ENCODE measurements at places on chromosomes 6 and 20.
A peak's percentile ranks its signal among the peaks of the same experiment; 100 is the strongest.

- no peak for DNase-seq
These were observed 920 bp upstream of the RNF5 start for GRCh38 chr6:32177183-32177787.

DNA sequence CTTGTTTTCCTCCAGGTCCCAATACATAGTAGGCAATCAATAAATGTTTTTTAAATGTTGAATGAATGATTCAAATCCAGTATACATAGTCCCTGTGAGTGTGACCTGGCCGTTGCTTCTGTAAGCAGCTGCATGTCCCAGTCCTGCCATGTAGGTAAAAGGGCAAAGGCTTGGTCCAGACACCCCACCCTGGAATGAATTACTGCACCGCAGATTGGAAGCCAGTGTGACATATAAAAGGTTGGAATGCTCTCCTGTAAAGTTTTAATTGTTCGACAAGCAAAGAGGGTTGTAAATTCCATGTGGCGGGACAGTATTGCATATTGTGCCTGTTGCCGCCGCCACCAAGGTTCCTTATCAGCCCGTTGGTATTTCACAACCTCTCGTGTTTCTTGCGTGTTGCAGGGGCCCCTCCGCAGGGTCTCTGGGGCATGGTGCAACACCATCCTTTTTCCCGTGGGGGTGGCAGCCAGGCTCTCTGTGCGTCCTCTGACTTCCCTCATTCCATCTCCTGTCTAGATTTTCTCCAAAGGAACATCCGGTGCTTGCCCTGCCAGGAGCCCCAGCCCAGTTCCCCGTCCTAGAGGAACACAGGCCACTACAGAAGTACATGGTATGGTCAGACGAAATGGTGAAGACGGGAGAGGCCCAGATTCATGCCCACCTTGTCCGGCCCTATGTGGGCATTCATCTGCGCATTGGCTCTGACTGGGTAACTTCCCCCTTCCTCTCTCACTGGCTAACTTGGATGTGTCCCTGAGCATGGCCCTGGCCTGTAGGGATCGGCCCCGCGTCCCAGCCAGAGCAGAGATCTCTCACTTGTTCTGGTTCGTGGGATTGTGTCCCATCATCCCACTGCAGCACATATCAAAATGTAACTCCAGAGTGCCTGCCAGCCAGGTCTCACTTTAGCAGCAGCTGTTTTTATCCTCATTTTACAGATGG lies 20.3 kb downstream of the POFUT1 start:
- DNase-seq = no peak

DNA sequence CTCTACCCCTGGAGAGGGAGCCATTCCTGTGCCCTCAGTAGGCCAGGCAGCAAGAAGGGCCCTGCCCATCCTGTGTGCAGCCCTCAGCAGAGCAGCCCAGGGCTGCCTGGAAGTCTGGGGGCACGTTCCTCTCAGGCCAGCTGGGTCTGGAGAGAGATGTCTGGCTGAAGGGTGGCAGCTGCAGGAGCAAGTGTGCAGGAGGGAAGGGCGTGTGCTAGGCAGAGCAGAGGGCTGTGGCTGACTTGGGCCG lies 62.7 kb downstream of the NOL4L start:
- DNase-seq = no peak

DNA sequence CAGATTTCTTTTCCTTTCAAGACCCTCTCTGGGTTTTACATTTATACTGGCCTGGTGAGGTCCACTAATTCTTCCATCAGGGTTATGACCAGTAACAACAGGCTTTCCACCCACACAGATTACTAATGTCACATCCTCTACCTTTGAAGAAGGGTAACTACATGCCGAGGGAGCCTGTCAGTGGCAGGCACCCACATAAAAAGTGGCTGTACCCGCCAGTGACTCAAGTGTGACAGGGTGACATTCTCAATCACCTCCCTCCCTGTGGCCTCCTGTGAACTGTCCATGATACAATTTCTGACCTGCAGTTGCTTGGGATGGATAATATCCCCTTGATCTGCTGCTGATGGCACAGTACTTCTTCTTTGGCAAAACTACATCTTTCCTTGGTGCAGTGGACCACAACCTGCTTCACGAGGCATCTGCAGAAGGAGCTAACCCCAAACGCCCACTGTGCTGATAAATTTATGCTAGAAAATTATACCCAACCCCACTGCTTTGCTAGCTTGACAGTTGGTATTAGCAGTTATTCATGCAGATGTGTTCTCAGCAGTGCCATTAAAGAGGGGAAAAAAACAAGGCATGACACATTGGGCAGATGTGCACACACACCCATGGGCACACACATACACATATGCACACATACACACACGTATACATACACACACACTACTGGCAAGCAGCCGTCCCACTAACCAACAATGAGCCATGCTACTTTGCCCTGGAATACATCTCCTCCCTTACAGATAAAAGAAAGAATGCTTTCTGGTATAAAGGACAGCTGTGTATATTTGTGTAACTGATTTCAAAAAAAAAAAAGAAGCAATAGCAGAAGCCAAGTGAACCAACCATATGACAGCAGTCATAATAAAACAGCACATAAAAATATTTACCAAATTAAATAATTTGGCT lies 20.8 kb downstream of the GFOD1 start:
- no peak for DNase-seq

- peak; percentile 48 for DNase-seq
These were observed 87.8 kb downstream of the GMDS start for GRCh38 chr6:2157441-2158127.

- DNase-seq = no peak
These were observed 929 bp downstream of the CDH22 start for GRCh38 chr20:46307139-46307998.

GRCh38 chr20:39036851-39037250 lies 74.7 kb downstream of the DHX35 start:
- DNase-seq = no peak

GRCh38 chr6:136236466-136237293 lies 13.4 kb downstream of the MTFR2 start:
- no peak for DNase-seq

DNA sequence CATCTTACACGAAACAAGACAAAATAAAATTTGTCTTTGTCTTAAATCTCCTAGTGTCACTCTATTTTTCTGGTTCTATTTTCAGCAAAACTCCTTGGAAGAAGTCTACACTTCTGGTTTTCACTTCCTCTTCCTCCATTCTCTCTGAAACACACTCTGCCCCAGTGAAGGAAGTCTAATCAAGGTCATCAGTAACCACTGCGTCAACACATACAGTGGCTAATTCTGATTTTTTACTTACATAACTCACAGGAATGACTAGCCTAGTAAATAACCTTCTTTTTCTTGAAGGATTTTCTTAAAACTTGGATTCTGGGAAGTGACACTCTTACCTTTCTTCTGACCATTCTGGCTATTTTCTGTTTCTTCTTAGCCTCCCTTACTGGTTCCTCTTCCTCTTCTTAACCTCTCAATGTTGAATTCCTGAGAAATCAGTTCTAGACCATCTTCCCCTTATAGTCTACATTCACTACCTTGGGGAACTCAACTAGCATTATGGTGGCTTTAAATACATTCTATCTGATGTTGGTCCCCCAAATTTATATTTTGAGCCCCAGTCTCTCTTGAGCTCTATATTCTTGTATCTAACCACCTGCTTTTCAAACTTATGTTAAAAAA lies 37.5 kb downstream of the AIG1 start:
- no peak for DNase-seq

GRCh38 chr20:922781-923180 lies 6.6 kb upstream of the ANGPT4 start:
- DNase-seq = no peak

GRCh38 chr6:145143379-145143778 lies 591.9 kb downstream of the EPM2A start:
- no peak for DNase-seq

GRCh38 chr6:31898383-31899011 lies 999 bp upstream of the EHMT2 start:
- DNase-seq = no peak

GRCh38 chr6:35388030-35388429 lies 45.7 kb downstream of the PPARD start:
- DNase-seq = no peak

- no peak for DNase-seq
These were observed 53.3 kb upstream of the EYA4 start for GRCh38 chr6:133187657-133188453.

DNA sequence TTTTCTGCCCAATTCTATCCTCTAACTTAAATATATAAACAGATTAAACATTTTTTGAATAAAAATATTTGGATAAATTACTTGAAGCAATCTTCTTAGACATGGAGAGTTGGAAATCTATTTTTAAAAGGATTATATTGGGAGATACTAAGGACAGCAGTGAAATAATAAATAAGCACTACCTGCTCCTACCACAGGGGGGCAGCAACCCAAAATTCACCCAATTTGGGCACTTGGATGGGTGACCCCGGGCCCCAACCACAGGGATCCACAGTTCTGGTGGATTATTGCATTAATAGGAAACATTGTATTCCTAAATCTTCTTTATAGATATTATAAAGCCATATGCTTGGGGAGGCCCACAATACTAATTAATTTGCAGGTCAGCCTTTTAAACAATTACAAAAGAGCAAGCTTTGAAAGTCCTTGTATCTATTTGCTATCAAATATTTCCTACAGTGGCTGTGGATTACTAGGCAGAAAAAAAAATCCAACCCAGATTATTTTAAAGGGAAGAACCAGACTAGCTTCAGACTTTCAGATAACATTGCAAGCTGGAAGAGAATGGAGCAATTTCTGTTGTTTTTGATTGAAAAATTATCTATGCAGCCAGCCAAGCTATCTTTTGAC lies 66.4 kb upstream of the PDE10A start:
- DNase-seq = no peak

GRCh38 chr6:108750801-108751200 lies 97.4 kb upstream of the ARMC2 start:
- no peak for DNase-seq

DNA sequence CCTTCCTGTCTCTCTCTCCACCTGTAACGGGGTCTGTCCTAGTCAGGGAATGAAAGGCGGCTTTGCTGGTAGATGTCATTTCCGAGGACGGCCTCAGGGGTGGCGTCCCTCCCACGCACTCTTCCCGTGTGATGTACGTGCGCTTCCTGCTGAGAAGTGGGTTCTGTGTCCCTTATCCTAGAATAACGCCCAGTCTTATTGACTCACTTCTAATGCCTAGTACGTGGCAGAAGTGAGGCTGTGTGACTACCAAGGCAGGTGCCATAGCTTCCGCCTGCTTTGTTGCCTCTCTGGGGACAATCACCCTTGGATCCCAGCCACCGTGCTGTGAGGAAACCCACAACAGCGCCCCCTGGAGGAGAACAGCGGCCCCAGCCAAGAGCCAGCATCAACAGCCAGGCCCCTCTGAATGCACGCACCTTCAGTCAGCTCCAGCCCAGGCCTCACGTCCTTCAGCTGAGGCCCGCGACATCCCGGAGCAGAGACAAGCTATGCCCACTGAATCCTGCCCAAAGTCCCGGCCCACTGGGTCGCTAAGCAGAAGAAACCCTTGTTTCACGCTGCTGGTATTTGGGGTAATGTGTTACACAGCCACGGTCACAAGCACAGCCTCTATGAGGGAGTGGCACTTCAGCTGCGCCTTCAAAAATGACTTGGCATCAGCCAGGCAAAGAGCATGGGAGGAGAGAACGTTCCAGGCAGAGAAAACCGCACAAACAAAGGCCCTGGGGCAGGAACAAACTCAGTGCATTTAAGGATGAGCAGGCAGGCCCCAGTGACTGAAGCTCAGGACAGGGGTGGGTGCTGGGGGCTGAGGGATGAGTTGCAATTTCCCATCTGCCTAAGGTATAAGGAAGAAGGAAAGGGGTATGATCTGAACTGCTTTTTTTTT lies 224.2 kb downstream of the NFATC2 start:
- DNase-seq = no peak

GRCh38 chr20:61500791-61501321 lies 248.8 kb downstream of the CDH4 start:
- DNase-seq = no peak

- no peak for DNase-seq
These were observed 274.5 kb upstream of the NRSN1 start for GRCh38 chr6:23851522-23851921.

GRCh38 chr20:33251496-33251895 lies 15.7 kb downstream of the BPIFA1 start:
- DNase-seq = no peak

- no peak for DNase-seq
These were observed 22.2 kb downstream of the CARMIL1 start for GRCh38 chr6:25301362-25301761.

GRCh38 chr6:14058735-14059134 lies 58.8 kb upstream of the CD83 start:
- no peak for DNase-seq

GRCh38 chr20:45340236-45340847 lies 7.9 kb downstream of the SDC4 start:
- no peak for DNase-seq

GRCh38 chr6:107636486-107636885 lies 146.6 kb downstream of the SOBP start:
- DNase-seq = no peak

DNA sequence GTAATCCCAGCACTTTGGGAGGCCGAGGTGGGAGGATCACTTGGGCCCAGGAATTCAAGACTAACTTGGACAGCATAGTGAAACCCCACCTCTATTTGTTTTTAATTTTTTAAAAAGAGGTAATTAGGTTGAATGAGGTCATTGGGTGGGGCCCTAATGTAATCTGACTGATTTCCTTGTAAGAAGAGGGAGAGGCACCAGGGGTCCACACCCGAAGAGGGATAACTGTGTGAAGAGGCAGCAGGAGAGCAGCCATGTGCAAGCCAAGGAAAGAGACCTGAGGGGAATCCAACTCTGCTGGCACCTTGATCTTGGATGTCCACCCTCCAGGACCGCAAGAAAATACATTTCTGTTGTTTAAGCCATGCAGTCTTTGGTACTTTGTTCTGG lies 63.4 kb downstream of the QRSL1 start:
- no peak for DNase-seq

GRCh38 chr6:5398530-5398929 lies 137.2 kb downstream of the FARS2 start:
- DNase-seq = no peak

GRCh38 chr20:43744151-43744611 lies 17.4 kb upstream of the GTSF1L start:
- DNase-seq = no peak

DNA sequence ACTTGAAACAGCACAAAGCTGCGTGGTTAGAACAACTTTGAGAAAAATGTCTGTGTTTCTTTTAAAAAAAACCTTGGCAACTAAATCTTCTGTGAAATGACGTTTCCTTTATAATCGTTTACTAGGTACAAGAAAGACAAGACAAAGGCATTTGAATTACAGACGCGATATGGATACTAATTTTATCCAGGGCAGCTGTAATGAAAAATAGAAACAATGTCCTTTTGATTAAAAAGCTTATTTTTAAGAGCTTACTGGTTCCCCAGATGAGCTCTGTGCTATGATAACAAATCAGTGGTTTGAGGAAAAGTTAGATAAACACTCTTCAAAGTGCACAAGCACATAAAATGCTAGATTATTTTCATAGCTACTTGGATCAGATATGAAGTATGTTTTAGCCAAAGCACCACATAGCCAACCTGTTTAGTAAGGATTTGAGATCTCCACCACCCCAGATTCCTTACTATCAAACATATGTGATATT lies 1.6 kb upstream of the SYNCRIP start:
- DNase-seq = no peak

All from kidney epithelial cell (primary cell).